ENCODE measurements at places on chromosomes 5 and 9.

GRCh38 chr9:120583958-120584369 lies 4.0 kb upstream of the CDK5RAP2 start:
- DNase-seq = peak; percentile 25

GRCh38 chr9:5089737-5090136 lies 95.7 kb downstream of the INSL6 start:
- no peak for DNase-seq

DNA sequence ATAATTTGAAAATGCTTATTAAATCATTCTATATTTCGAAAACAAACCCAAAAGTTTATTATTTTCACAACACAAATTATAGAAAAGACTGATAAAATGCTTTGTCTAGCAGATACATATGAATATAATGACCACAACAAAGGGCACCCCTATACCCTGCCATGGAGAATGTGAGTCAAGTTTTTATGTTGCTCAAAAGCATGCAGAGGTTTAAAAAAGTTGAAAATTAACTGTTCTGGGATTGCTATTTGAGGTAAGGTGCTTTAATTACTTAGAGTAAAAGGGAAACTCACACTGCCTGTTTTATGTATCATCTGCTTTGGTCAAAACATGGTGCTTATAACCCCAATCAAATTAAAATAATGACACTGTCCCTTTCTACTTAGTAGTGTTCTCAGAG lies 41.0 kb downstream of the MLANA start:
- no peak for DNase-seq

GRCh38 chr5:179420476-179420875 lies 75.2 kb upstream of the ADAMTS2 start:
- no peak for DNase-seq

DNA sequence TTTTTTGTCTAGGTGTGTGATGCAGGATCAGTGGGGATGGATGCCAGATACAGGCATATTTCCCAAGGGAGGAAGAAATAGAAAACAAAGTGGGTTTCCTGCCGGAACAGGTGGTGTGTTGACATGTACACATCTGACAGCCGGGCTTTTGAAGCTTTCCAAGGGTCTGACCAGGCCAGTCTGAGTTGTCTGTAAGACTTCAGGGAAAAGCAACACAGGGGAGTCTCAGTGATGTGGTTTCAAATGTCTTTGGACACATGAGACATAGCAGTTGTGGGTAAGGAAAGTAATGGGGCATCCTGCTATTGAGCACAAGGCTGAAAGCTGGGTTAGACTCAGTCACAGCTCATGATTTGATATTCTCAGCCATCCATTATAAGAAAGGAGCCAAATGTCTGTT lies 274.9 kb downstream of the PIK3R1 start:
- no peak for DNase-seq

GRCh38 chr5:129951039-129951438 lies 46.8 kb downstream of the CHSY3 start:
- no peak for DNase-seq

DNA sequence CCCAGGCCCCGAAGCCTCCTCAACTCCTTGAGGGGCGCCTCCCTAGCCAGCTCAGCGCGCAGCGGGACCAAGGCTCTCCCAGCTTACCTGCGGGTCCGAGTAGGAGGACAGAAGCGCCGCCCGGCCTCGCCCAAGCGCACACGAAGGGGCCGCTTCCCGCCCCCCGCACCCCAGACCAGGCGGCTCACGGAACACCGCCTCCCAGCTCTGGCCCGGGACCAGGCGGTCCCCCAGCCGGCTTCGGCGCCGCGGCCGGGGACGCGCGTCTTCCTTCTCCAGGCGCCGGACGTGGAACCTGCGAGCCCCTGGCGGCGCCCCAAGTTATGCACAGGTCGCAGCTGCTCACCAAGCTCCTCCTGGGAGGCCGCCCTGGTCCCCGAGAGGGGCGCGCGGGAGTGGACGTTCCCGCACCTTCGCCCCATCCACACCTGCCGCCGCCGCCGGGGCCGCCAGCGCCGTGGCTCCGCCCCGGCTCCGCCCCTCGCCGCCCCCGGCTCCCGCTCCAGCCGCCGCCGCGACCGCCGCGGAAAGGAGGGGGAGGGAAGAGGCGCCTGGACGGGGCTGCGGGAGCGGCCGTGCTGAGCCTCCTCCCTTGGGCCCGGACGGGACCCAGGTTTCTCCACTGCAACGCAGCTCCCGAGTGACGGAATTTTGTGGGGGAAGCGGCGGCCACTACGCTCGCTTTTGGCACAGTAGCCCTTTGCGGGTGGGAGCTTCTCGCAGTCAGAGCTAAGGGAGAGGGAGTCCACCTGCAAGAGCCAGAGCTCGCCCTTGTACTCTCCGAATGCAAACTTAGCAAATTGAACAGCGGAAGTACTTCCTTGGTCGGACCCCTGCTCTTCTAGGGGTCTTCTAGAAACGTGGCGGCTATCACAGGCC lies 77.5 kb upstream of the IFNE start:
- peak; percentile 37 for DNase-seq

DNA sequence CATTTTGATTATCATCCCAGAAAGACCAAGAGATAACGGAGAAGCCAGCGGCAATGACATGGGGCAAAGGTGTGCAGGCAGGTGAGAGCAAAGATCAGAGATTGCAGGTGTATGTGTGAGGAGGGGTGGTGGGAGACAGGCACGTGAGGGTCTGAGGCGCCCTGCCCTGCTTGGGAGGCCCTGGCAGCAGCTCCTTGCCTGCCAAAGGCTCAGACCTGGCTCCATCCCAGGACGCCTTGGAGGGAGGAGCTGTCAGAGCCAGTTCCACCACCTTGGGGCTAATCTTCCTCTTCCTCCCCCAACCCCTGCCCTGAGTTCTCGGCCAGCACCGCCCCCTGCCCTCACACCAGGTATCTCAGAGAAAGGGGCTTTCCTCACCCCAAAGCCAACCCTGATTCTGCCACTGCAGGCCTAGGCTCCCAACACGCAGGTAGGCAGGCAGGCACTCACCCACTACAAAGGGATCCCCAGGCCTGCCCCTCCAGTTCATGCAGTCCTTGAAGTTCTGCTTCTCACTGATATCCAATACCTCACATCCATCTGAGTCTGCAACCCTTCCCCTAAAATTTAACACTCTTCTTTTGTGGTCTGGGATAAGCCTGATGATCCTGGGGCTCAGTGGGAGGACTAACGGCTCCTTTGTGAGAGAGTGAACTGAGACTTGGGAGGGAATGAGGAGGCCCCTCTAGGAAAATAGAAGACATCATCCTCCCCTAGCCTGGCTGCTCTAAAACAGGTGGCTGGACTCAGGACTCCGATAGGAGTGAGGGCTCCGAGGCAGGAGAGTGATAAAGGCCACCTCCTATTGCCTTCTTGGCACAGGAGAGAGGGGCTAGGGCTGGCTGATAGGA lies 1.8 kb downstream of the AQP3 start:
- peak; percentile 21 for DNase-seq

GRCh38 chr9:20646656-20647055 lies 24.4 kb upstream of the MLLT3 start:
- no peak for DNase-seq
